ENCODE measurements at places on chromosomes 2 and 18. TPM values are rescaled to one million over a fixed set of nuclear protein-coding genes. Genes with fewer than 3 reads are reported as not detected.

LTBP1 gene
- total RNA-seq: 3.7 TPM

CFC1B gene
- total RNA-seq: not detected

VWA3B gene
- not detected for total RNA-seq

PRKAG3 gene
- total RNA-seq: not detected

FTCDNL1 gene
- total RNA-seq: 0.32 TPM

DNAH6 gene
- total RNA-seq: 0.52 TPM

GRCh38 chr18:48645427-48646002 lies 106.7 kb downstream of the CTIF start:
- H3K4me1 ChIP-seq: no peaks in the 10 kb centered on the region
- DNase-seq: no peak
- no peak overlapping the region for H3K4me3 ChIP-seq
- no peaks in the 10 kb centered on the region for H3K27me3 ChIP-seq
- no peaks in the 10 kb centered on the region for H3K36me3 ChIP-seq
- H3K27ac ChIP-seq: no peak overlapping the region

- H3K27me3 ChIP-seq: no peaks in the 10 kb centered on the region
- H3K4me3 ChIP-seq: no peak overlapping the region
- H3K27ac ChIP-seq: no peak overlapping the region
- no peaks in the 10 kb centered on the region for H3K36me3 ChIP-seq
Observed at GRCh38 chr2:225764346-225764745, 364.8 kb downstream of the NYAP2 start.

GRCh38 chr2:40096360-40096759 lies 317.3 kb upstream of the THUMPD2 start:
- H3K4me3 ChIP-seq: no peak overlapping the region
- DNase-seq: no peak
- no peaks in the 10 kb centered on the region for H3K27me3 ChIP-seq

DNA sequence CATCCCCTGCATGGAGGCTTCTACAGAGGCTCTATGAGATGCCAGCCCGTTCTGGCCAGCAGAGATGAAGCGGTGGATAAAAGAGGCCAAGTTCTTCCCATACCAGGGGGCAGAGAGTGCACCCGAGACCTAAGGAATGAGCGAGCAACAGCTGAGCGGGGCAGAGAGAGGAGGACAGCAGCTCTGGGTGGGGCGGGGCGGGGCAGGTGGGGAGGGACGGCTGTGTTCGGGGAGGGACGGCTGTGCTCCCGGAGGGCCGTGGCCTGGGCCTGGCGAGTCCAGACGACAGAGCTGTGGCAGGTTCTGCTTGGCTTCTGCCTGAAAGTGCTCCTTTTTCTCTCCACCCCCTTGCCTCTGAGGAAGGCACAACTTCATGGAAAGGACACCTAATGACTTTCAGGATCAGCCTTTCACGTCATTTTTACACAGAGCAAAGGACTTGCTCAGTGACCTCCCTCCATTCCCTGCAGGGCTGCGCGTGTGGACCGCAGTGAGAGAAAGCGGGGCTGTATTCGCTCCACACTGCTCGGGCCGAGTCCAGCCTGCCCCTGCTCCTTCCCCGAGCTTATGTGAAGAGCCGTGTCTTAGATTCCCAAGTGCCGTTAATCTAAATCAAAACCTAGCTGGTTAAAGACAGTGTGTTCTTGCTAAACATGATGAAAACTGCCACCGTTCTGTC lies 232.9 kb downstream of the HDAC4 start:
- H3K36me3 ChIP-seq: peaks cover 69% of the 10 kb centered on the region
- H3K4me1 ChIP-seq: peaks cover 4% of the 10 kb centered on the region
- no peak overlapping the region for H3K4me3 ChIP-seq
- no peak for DNase-seq

DNA sequence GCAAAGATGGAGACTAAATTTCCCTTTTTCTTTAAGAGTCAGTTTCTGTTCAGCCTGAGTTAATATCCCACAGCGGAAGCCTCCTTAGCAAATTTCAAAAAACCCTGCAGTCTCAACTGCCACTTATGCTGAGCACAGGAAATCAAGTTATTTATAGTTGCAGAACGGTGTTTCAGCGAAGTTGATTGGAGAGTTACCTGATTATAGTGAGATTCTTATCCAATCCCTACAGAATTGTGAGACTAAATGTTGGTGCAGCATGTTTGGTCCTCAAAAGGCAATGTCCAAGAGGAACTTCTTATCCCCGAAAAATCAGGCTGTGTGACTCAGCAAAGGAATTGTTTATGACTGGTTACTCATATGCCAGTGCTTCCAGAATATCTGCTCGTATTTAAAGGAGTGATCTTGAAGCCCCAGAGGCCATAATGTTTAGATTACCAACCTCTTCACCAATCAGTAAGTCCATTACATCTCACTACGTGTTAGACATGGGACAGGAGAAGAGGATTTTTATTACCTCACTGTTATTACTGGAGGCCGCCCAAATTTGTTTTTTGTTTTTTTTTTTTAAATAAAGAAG lies 67.9 kb downstream of the LRRFIP1 start:
- H3K36me3 ChIP-seq: no peaks in the 10 kb centered on the region
- H3K27me3 ChIP-seq: no peaks in the 10 kb centered on the region
- H3K4me3 ChIP-seq: peak overlapping the region; percentile 84
- H3K4me1 ChIP-seq: peaks cover 84% of the 10 kb centered on the region
- H3K27ac ChIP-seq: peak overlapping the region; percentile 93

- no peak overlapping the region for H3K27ac ChIP-seq
- no peak overlapping the region for H3K4me3 ChIP-seq
- no peaks in the 10 kb centered on the region for H3K27me3 ChIP-seq
- no peaks in the 10 kb centered on the region for H3K4me1 ChIP-seq
- peaks cover 97% of the 10 kb centered on the region for H3K36me3 ChIP-seq
- no peak for DNase-seq
Observed at GRCh38 chr2:15624903-15625302, 33.2 kb downstream of the DDX1 start.

- peaks cover 4% of the 10 kb centered on the region for H3K4me1 ChIP-seq
- H3K27ac ChIP-seq: no peak overlapping the region
- no peaks in the 10 kb centered on the region for H3K36me3 ChIP-seq
- H3K27me3 ChIP-seq: peaks cover 8% of the 10 kb centered on the region
- H3K4me3 ChIP-seq: no peak overlapping the region
Observed at GRCh38 chr2:118774458-118775133, 72.9 kb downstream of the EN1 start.

- H3K27me3 ChIP-seq: no peaks in the 10 kb centered on the region
- H3K36me3 ChIP-seq: peaks cover 9% of the 10 kb centered on the region
- DNase-seq: no peak
- peaks cover 87% of the 10 kb centered on the region for H3K4me1 ChIP-seq
- H3K4me3 ChIP-seq: peak overlapping the region; percentile 65
Observed at GRCh38 chr2:105803337-105803736, 58.6 kb downstream of the NCK2 start.

DNA sequence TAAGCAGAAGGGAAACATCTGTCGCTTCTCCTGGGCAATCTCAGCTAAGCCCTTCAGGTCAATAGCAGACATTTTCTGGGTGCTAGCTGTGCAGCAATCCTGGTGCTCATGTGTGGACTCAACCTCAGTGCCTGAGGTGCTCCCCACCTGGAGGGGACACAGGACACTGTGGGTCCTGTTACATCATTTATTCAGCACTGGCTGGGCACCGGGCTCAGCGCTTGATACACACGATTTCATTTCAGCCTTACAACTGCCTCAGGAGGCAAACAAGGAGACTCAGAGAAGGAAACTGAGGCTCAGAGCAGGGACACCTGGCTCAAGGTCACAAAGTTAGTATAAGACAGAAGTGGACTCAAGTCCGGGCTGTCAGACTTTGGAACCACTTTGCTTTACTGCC lies 46.7 kb downstream of the MARCO start:
- no peak for DNase-seq
- no peaks in the 10 kb centered on the region for H3K36me3 ChIP-seq

- H3K4me3 ChIP-seq: no peak overlapping the region
- H3K27ac ChIP-seq: no peak overlapping the region
- H3K36me3 ChIP-seq: no peaks in the 10 kb centered on the region
- no peaks in the 10 kb centered on the region for H3K27me3 ChIP-seq
- no peak for DNase-seq
Observed at GRCh38 chr18:22277758-22278157, 108.4 kb downstream of the GATA6 start.

- H3K27me3 ChIP-seq: no peaks in the 10 kb centered on the region
- no peak overlapping the region for H3K4me3 ChIP-seq
- no peaks in the 10 kb centered on the region for H3K36me3 ChIP-seq
- DNase-seq: no peak
Observed at GRCh38 chr2:114237331-114237730, 205.1 kb upstream of the DPP10 start.

DNA sequence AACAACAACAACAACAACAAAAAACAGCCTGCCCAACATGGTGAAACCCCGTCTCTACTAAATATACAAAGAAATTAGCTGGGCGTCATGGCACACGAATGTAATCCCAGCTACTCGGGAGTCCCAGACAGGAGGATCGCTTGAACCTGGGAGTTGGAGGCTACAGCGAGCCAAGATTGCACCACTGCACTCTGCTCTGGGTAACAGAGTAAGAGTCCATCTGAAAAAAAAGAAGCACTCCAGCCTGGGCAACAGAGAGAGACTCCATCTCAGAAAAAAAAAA lies 344.1 kb upstream of the PLGLB2 start:
- H3K27me3 ChIP-seq: no peaks in the 10 kb centered on the region
- H3K36me3 ChIP-seq: no peaks in the 10 kb centered on the region
- H3K27ac ChIP-seq: no peak overlapping the region
- H3K4me3 ChIP-seq: no peak overlapping the region
- H3K4me1 ChIP-seq: no peaks in the 10 kb centered on the region
- DNase-seq: no peak

DNA sequence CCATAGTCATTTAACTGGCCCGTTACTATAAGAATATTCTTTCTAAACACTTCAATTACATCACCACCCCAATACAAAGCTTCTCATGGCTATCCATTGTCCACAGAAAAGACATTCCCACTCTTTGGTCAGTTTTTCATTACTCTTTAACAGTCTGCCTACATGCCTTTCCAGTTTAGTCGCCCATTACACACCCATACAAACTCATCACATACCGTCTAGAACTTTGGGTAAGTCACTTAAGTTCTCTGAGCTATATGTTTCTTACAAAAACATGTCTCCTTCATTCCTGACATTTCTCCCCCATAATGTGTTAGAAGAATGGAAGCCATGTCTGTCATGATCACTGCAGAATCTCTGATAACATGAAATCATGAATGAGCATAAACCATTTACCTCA lies 108.2 kb upstream of the STK17B start:
- H3K27ac ChIP-seq: no peak overlapping the region
- no peak for DNase-seq
- H3K4me1 ChIP-seq: peaks cover 25% of the 10 kb centered on the region
- H3K4me3 ChIP-seq: no peak overlapping the region
- no peaks in the 10 kb centered on the region for H3K27me3 ChIP-seq

DNA sequence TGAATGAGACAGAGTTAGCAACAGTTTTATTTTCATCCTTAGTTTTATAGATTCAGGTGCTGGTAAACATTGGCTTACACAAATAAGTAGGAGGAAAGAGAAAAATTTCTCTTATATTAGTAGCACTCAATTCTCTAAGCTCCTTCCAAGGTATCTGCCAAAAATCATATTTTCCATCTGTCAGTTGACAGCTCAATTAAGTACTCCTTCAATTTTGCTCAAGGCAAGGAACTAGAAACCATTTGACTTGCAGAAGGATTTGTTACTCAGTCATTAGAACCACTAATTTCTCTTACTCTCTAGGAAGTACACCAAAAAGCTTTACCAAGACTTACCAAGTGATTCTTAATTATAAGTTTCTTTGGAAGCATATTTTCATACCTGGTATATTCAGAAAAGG lies 101.4 kb upstream of the ATP8B1 start:
- DNase-seq: no peak
- H3K27me3 ChIP-seq: no peaks in the 10 kb centered on the region
- H3K27ac ChIP-seq: no peak overlapping the region
- no peak overlapping the region for H3K4me3 ChIP-seq

Data from CD4-positive, CD25-positive, alpha-beta regulatory T cell (primary cell).